ENCODE measurements at places on chromosomes 3 and 15.

DNA sequence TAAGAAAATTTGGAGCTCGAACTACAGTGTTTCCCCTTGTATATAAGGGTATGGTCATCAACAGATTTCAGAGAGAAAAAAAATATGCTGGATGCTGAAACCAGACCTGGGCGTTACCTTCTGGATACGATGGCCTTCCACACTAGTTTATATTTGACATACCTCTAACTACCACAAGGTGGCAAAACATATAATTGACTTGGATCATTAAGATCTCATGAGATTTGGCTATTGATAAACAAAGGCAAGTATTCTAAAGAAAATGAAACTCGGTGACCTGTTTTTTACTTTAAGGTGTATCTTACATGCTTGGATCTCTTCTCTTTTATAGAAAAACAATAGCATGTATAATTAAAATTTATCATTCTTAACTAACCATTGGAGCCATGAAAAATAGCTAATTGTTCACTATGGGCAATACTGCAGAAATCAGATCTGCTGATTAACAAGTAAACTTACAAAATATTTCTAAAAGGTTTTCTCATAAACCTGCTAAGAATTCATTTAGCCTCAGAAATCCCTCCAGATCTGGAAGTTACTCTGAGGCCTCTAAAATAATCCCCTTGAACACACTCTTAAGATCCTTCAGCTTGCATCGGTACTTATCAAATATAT lies 300.6 kb upstream of the KCNH8 start:
- peak; percentile 38 for DNase-seq

GRCh38 chr15:50163719-50164410 lies 18.1 kb upstream of the SLC27A2 start:
- peak; percentile 40 for DNase-seq

- no peak for DNase-seq
These were observed 178.8 kb upstream of the SNTN start for GRCh38 chr3:63473641-63474166.

DNA sequence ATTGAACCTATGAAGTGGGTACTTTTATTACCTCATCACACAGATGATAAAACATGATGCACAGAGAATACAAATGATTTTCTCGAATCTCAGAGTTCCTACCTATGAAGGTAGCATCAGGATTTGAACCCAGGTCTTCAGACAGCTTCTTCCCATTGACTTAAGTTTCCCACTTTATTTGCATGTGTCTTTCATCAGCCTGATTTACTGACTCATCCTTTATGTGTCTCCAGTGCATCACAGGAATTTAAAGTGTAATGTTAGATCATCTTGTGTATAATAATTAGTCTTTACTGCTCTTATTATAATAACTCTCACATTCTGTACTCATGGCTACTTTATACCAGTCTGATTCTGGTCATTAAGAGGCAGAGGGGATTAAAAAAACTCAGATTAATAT lies 449.4 kb upstream of the SUCLG2 start:
- no peak for DNase-seq

DNA sequence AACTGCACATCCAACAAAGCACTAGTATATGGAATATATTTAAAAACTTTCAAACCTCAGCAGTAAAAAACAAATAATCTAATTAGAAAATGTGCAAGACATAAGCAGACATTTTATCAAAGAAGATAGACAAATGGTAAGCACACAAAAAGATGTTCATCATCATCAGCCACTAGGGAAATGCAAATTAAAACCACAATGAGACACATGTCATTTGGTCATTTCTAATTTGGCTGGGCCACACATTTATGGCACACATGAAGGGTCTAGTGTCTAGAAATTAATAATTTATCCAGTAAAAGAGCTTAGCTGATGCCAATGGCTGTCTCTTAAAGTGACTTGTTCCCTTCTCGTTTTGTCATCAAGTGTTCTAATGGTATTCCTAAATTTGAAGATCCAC lies 45.8 kb downstream of the ARHGAP31 start:
- DNase-seq, result no peak

DNA sequence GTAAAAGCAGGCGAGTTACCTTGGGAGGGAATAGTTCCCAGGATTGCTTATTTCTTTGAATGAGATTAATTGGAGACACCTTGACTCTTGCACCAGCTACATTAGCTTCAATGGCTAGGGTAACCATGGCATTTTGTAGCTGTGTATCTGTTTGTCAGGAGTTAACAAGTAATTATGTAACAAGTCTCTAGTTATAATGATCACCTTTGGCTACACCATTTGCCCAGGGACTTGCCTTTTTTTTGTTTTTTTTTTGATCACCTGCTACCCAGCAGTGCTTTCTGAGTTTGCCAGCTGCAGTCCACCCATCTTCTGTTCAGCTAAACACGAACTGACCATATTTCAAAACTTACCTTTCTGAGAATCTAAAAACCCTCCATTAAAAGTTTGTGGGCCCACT lies 2.2 kb downstream of the MED12L start:
- no peak for DNase-seq

DNA sequence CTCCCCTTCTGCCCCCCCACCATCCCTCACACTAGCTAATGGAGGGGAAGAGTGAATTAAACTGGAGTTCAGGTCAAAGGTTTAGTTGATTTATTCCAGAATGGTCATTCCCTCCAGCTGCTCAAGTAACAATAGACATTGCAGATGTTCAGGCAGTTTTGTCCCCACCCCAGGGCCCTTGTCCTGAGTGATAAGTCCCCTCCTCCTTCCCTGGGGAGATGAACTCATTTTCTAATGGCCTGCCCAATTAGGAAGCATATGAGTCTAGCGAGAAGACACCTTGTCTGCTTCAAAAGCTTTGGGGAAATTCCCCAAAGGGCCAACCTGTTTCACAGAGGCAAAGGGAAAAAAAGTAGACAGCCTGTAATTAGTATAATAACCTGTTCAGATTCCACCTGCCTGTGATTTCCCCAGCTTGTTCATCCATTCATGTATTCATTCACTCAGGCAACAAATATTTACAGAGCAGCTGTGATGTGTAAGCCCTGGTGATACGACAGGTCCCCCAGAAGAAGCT lies 165.3 kb downstream of the SHQ1 start:
- DNase-seq, result no peak

DNA sequence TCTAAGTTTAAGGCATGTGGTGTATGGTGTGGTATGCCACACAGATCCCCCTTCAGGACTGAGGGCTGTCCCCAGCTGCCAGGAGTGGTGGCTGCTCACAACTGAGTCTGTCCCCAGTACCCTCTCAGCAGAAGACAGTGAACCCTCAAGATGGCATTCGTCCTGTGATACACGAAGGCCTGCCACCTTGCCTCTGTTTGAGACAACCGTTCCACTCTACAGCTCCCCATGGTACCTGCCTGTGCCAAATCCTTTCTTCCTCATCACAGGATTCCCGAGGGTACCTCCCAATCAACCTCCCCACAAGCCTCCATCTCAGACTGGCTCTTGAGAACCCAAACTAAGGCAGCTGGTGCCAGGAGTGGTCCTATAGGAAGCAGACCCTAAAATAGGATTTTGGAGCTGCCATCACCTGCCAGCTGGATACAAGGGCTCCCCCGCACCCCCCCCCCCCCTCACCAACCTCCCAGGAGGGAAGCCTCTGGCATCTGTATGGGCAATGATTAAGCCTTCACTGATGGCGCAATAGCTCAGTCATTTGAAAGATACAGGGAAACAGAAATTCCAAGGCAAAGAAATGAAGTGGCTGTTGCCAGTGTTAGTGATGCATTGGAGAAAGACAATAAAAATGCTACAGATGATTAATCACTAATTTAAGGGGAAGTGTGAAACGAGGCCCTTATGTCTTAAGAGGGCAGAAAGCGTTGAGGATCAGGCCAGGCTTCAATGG lies 230.0 kb upstream of the LYSMD4 start:
- no peak for DNase-seq

GRCh38 chr3:135516143-135516542 lies 449.4 kb upstream of the PPP2R3A start:
- no peak for DNase-seq

DNA sequence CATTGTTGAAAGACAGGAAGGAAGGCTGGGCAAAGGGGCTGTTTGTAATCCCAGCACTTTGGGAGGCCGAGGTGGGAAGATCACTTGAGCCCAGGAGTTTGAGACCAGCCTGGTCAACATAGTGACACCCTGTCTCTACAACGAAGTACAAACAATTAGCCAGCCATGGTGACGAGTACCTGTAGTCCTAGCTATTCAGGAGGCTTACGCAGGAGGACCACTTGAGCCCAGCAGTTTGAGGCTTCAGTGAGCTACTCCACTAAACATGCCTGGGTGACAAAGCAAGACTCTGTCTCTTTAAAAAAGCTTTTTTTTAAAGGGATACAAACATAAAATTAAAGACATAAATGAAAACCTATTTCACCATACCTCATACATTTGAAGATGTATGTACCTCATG lies 11.1 kb downstream of the SERP1 start:
- no peak for DNase-seq

- DNase-seq, result no peak
These were observed 301.5 kb downstream of the PYDC2 start for GRCh38 chr3:191762323-191762960.

- DNase-seq, result no peak
These were observed 628.2 kb upstream of the CFAP20DC start for GRCh38 chr3:59677747-59678702.
